ENCODE measurements at places on chromosomes 1 and 21.
A peak's percentile ranks its signal among the peaks of the same experiment; 100 is the strongest.

- DNase-seq: no peak
These were observed 7.9 kb downstream of the TAL1 start for GRCh38 chr1:47223921-47224675.

DNA sequence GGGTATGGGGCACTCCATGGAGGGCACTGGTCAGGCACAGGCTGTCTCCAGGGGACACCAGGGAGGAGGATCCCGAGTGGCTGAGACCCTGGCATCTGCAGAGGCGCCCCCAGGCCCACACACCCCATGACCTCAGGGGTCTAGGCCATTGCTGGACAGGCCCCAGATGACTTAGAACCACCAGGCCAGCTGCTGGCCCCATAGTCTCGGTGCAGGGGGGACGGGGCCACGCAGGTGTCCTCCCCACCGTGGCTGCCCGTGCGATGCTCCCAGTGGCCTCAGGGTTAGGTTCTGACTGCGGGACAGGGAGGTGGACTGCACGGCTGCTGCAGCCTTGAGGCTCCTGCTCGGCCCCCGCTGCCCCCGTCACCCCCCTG is 44.0 kb downstream of the MORN1 start:
- DNase-seq: no peak

DNA sequence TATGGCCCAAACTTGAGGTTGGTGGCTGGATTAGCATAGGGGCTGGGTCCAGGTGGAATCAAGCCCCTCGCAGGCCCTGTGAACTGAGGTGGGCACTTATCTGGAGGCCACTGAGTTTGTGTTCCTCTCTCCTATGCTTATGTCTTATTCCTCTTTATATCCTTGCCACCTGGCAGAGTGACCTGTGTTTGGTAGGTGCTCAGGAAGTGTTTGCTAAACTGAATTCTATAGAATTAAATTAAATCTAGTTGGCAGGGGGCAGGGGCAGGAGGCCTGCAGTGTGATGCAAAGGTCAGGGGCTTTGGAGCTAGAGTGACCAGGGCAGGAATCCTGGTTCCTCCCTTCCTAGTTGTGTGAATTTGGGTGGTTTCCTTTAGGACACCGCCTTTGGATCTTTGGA is 1.1 kb upstream of the TMEM9 start:
- no peak for DNase-seq

GRCh38 chr1:114135786-114136185 is 17.9 kb downstream of the SYT6 start:
- DNase-seq: no peak

GRCh38 chr1:112975336-112975735 is 19.3 kb upstream of the SLC16A1 start:
- no peak for DNase-seq

DNA sequence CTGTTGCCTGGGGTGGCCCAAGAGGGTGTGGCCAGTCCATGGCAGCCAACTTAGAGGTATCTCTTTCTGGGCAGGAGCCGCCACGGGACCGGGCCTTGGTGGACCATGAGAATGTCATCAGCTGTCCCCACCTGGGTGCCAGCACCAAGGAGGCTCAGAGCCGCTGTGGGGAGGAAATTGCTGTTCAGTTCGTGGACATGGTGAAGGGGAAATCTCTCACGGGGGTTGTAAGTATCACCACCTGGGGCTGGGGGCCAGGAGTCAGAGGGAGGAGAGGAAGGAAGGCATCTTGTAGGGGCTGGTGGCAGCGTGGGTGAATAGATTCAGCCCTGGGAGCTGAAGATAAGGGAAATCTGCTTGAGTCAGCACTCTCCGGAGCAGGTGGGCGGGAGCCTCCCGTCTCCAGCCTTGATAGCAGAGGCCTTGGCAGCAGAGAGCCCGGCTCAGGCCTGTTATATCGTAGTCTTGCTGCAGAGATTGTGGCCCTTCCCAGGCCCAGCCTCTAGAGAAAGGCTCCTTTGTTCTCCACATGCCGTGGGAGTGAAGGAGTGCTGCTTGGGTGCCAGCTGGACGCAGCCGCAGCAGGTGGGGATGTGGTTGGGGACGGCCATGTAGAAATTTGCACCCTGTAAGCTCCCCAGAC is 25.4 kb downstream of the PHGDH start:
- DNase-seq: peak; percentile 67

- peak; percentile 15 for DNase-seq
These were observed 10.4 kb upstream of the GALE start for GRCh38 chr1:23810818-23811540.

DNA sequence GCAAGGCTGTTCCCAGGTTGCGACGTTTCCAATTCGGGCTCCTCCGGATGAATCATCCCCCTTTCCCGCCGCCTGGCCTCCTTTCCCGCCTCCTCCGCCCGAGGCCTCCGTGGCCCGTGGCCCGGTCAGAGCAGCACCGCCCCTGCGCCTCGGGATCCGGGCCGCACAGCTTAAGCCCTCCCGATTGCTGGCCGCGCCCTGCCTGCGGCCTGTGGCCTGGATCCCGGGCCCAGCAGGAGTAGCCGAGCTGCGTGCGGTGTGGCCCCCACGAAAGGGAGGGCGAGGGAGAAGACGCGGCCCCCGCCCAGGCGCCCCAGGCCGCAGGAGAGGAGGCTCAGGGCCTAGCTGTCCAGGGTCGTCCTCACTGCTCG is 1.0 kb downstream of the TMEM200B start:
- DNase-seq: no peak

GRCh38 chr1:162336621-162337285 is 39.9 kb downstream of the SPATA46 start:
- DNase-seq: no peak

Measured in hippocampal formation (tissue), 2 donors.